Fibroblast of skin of back (primary cell): ENCODE measurements at places on chromosomes 1 and 21.

- DNase-seq, result peak; percentile 74
Measured at GRCh38 chr1:64823691-64824476, 79.0 kb downstream of the RAVER2 start.

GRCh38 chr1:113846391-113847035 is 25.0 kb downstream of the PTPN22 start:
- no peak for DNase-seq

DNA sequence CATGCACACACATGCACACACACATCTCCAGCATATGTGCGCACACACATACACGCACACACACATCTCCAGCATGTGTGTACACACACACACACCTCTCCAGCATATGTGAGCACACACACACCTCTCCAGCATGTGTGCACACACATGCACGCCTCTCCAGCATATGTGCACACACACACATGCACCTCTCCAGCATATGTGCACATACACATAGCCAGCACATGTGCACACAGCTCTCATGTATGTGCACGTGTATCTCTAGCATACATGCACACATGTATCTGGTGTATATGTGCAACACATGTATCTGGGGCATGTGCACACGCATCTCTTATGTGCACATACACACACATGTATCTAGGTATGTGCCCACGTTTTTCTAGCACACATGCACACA is 57.9 kb downstream of the SLC19A1 start:
- DNase-seq, result no peak

DNA sequence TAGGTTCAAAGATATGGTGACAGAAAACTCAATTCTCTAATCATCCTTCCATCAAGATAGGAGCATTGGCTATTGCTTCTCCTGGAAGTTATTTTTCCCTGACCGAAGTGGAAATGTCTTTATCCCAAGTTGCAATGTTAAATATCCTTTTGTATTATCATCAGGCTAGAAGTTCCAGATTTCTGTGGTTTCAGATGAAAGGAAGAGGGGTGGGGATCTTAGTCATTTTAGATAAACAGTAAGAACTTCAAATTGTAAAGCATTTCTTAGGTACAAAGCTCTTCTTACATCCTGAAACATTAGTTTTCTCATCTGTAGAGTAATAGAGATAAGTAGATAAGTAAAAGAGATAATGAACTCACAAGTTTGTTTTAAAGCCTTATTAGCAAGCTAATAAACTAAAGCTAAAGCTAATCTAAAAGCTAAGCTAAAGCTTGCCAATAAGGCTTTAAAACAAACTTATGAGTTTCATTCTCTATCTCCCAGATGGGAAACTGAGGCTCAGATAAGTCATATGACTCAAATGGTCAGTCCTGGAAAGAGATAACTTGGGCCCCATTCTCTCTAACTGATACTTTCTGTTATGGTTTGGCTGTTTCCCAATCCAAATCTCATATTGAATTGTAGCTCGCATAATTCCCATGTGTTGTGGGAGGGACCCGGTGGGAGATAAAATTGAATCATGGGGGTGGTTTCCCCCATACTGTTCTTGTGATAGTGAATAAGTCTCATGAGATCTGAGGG is 99.2 kb upstream of the KCNK2 start:
- peak; percentile 69 for DNase-seq

GRCh38 chr1:212503714-212504113 is 71.0 kb downstream of the NENF start:
- DNase-seq, result no peak

GRCh38 chr1:71780681-71781080 is 501.7 kb downstream of the NEGR1 start:
- DNase-seq, result peak; percentile 22

DNA sequence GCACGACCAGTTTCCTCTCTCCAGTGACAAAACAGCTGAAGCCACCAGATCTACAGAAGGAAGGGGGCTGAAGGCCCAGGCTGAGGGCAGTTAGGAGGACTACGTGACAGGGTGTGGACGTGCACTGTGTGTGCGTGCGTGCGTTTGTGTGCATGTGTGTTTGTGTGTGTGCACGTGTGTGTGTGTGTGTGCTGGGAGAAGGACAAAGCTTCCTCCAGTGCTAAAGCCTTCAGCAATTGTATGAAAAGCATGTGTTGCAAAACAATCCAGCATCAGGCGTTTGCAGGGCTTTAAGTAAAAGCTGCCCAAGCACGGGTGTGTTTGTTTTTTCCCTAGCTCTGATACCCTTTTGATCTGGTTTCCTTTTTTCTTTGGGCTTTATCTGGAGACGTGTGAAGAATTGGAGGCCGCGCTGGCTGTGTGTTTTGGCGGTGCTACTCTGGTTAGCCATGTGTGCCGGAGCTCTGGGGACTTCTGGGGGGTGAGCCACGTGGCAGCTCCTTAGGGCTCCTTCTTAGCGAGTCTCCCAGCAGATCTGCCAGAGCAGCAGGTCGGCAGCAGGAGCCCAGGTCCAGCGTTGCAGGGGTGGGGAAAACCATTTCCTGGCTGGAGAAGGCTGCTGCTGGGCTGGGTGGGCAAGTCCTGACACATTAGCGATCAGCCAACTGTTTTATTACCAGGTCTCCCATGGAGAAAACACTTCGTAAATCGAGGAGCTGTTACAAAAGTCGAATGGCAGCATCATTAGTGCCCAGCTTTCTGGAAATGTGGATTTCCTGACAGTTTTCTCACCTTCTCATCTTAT is 73.4 kb downstream of the UCK2 start:
- DNase-seq, result peak; percentile 42

GRCh38 chr1:58143972-58144697 is 402.4 kb downstream of the OMA1 start:
- no peak for DNase-seq

GRCh38 chr1:186175588-186175987 is 199.5 kb downstream of the TPR start:
- peak; percentile 38 for DNase-seq

DNA sequence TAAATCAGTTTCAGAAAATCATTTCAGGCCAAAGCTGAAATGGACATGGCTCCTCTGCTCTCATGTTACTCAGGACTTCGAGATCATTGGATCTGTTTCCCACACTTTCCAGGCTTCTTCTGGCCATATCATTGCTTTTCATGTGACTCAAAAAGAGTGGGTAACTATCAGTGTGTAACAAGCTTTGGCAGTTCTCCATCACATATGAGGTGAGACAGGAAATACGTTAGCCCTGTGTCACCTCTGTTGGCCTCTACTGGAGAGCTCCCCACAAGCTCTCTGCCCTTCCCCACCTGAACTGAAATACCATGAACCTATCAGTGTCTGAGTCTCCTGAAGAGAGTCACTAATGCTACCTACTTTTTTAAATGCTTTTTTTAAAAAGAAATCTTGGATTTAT is 128.2 kb downstream of the LBR start:
- peak; percentile 5 for DNase-seq

- no peak for DNase-seq
Measured at GRCh38 chr1:154520333-154520732, 18.1 kb upstream of the SHE start.

DNA sequence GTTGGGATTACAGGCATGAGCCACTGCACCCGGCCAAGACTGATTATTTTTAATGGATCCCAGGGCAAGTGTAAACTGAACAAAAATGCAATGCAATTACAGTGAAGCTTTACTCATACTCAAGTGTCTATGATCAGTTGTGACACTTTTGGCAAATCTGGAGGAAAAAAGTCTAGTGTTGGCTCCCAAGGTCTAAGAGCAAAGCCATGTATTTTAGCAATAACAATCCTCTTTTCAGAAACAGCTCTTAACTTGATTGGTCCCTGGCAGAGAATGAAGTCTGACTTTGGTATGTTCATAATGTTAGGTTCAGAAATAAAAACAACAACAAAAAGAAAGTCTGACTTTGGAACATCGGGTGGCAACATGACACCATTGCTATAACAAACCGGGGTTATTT is 40.2 kb upstream of the C1orf53 start:
- no peak for DNase-seq

DNA sequence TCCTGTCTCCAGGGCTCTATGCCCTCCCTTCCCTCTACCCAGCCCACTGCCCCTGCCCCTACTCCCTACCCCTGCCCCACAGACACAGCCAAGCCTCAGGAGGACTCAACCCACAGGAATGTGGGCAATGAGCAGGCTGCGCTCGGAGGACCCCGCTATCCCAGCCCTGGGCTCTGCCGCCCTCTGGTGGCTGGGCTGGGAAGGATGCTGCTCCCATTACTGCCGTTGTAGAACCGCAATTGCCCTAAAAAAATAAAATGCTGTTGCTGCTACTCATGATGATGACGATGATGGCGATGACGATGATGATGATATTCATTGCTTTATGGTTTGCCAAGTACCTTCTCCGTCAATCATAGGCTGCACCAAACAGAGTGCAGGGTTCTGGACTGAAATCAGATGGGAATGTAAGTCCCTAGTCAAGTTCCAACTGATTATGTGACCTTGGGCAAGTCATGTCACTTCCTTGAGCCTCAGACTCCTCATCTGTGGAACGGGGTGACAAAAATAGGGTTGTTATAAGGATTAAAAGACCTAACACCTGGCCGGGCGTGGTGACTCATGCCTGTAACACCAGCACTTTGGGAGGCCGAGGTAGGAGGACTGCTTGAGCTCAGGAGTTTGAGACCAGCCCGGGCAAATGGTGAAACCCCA is 24.6 kb downstream of the ARHGEF19 start:
- peak; percentile 72 for DNase-seq
